ENCODE measurements at places on chromosomes 4 and X. TPM values are rescaled to one million over a fixed set of nuclear protein-coding genes. Genes with fewer than 3 reads are reported as not detected.

Gene SMR3B
- total RNA-seq = not detected

Gene AGA
- total RNA-seq = 26.8 TPM

GRCh38 chr4:78770091-78770642, 6.0 kb upstream of the BMP2K start:
- DNase-seq = no peak

Gene SRPX2
- total RNA-seq = not detected

Gene SHISA3
- total RNA-seq = 6.6 TPM
